Stimulated activated CD8-positive, alpha-beta memory T cell treated with anti-CD3 and anti-CD28 coated beads, Interleukin-4, amount 100 ng/mL, for 24 hours (primary cell): ENCODE measurements at places on chromosomes 16 and 17.
A peak's percentile ranks its signal among the peaks of the same experiment; 100 is the strongest.

GRCh38 chr16:15616012-15616411 lies 26.9 kb downstream of the MARF1 start:
- DNase-seq, result no peak

DNA sequence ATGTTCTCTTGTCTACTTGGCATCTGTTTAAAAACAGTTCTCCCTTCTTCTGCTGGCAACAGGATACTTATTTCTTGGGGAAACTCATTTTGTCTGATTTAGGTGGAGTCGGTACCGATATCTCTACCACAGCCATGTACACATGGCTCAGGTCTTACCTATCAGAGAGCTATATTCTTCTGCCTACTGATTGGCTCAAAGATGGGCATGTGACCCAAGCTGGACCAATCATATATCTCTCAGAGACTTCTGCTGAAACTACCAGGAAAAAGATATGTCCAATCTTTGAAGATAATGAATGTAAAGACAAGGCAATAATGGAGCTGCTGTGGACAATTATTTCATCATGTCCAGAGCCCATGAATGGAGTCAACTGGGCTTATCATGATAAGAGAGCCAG lies 21.6 kb upstream of the SHISA9 start:
- no peak for DNase-seq

- DNase-seq, result no peak
Observed at GRCh38 chr17:79706931-79707850, 23.6 kb upstream of the ENPP7 start.

GRCh38 chr17:38809828-38810227 lies 10.5 kb upstream of the PIP4K2B start:
- DNase-seq, result no peak

DNA sequence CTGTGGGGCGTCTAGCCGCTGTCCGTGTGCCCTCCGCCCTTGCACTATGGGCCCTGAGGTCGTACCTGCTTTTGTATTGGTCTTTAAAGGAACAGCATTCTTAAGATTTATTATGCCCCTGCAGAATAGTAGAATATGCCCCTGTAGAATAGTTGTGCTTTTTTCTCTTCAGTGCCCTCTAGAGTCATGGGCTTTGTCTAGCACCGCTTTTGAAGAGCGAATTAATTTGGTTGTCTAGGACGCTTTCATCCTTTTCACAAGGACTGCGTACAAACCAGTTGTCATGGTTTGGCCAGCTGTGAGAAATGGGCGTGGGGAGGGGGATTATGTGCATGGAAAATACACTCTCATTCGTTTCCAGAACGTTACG lies 621 bp downstream of the CEP95 start:
- peak; percentile 6 for DNase-seq

DNA sequence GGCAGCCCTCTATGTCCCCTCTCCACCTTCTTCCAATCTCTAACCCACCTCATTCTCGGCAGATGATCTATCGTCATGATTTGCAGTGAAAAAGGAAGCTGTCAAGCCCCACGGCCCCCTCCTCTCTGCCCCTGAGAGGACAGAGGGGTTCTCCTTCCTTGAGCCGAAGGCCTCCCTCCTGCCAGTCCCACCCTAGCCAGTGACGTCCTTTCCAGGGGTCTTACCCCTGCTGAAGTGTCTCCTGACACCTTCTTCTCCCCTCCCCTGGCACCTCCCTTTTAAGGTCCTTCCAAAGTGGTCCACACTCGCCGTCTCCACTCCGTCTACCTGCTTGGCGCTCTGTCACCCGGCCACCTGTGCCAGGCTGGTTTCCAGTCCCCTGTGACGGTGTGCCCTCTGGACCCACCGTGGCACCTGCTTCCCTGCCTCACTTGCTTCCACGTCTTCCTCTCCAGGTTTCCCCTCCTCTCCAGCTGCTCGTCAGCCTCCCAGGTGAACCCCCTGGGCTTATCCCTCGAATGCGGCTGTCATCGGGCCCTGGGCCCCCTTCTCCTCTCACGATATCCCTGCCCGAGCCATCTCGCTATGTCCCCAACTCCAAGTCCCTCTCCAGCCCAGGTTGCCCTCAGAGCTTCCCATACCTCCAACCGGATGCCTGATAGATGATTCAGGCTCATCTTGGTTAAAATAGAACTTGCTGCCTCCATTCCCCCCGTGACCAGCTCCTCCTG lies 5.7 kb downstream of the CCDC102A start:
- DNase-seq, result no peak

DNA sequence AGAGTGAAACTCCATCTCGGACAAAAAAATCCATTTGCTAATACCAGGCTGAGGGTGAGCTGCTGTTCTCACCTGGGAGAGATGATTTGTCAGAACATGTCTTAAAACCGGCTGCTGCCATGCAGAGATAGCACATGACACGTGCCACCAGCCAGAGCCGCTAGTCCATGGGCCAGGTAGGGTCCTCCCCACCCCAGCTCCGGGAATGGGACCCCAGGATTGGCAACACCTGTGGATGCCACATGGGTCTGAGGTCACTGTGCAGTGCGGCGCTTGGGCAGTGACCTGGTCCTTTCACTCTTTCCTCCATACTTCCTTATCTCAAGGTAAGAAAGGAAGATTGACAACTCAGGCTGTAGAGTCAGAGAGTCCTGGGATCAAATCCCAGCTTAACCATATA lies 393.3 kb upstream of the TNRC6C start:
- no peak for DNase-seq

DNA sequence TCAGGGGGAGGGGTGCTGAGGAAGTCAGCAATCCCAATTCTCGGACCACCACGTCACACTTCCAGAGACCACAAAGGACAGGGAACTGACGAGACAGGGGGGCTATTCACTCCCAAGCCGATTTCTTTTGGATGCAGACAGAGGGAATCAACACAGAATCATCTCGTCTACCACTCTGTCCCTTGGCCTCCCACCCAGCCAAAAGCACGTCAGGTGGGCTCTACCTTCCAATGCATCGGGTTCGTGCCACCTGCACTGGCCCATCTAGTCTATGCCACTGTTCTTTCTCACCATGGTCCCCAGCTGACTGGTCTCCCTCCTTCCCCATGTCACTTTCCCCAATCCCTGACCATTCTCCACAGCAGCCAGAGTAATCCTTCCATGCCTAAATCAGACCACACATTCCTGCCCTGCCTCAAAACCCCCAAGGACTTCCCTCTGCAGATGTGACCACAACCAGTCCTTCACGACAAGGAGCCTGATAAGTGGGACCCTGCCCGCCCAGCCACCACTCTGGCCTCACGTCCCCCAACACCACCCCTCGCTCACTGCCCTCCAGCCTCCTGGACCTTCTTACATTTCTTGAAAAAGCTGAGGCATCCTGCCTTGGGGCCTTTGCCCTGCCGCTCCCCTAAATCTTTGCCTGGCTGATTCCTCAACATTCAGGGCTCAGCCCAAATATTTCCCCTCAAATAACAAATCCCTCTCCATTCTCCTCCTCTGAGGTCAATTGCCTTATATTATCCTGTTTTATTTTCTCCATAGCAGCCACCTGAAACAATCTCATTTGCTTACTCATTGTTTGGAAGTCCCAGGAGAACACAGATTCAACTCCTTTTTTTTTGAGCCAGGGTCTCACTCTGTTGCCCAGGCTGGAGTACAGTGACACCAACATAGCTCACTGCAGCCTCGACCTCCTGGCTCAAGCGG lies 70.4 kb downstream of the IL21R start:
- DNase-seq, result no peak

DNA sequence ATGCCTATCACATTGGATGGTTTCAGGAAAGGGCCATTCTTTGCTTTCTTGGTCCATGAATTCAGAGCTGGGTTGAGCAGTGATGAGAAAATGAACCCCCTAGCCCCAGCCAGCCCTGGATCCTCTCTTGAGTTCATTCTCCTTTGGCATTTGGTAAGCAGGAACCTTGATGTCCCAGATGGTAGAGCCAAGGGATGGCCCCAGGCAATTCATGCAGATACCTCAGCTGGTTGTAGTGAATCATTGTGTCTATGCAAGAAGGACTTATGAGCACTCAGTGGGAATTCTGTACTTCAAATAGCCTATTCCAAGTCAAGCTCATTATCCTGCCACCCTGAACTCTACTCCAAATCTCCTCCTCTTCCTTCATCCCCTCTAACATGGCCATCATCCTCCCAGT lies 412.7 kb downstream of the UTP18 start:
- DNase-seq, result no peak

DNA sequence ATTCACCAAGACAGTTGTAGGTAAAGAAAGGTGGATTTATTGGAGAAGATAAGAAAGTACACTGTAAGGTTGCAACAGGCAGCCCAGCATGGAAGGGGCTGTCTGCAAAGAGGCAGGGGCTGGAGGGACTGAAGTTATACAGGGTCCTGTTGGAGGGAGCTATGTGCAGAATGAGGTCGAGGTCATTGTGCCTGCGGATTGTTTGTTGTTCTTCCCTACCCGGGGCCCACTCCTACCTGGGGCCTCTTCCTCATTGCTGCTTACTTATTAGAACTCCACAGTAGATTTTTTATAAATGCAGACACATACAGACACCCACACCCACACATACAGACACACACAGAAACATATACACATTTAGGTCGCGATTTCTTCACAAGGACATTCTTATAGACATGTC lies 466.2 kb downstream of the MAF start:
- no peak for DNase-seq

DNA sequence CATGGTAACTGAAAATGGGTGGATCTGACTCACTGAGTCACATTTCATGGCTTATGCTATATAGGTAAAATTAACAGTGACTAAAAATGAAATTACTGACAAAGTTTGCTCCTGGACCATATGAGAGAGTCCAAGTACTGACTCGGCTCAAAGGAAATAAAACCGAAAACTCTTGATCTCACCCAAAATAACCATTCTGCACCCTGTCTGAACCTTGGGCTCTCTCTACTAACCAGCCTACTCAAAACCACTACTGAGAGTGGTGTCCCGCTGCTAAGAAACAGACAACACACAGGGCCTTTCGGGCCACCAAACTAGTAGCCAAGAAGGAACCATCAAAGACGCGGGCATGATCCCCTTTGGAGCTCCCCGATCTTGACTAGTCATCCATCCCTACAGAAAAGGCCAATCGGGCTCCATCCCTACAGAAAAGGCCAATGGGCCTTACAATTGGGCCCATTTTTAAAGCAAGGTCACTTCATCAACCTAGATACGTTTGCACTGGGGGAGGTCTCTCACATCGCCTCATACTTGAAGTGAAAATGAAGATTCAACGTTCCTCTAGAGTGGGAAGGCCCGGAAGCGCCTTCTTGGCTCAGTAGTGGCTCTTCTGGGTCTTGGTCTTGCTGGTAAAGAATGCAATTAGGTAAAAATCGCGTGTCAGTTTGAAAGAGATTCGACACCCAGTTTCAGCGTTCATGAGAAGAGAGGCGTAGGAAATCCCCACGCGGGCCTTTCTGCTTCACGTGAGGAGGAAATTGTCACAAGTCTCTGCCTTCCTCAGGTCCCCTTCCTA lies 720 bp upstream of the ZPBP2 start:
- DNase-seq, result peak; percentile 26

DNA sequence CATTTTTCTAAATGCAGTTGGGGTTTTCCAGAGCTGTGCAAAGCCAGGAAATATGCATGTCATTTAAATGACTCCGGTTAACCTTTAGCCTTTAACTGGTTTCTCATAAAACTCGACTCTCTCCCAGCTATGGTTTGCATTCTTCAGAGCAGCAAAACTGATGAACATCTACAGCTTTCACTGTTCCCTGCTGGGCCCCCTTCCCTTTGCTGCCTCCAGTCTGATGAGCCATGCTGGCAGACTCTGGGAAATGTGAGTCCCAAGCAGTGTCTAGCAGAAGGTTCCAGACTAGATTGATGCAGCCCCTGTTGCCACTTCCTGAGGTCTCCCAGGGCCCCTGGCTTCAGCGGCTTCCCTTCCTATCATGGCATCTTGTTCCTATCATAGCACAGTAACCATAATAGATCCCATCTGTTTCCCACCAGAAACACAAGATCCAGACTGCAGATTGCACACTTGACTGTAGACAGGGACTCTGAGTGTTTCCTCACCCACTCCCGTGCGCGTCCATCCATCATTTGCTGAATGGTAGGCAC lies 135.4 kb downstream of the CLEC16A start:
- DNase-seq, result no peak

GRCh38 chr16:88383401-88384221 lies 852 bp downstream of the ZNF469 start:
- no peak for DNase-seq

- DNase-seq, result no peak
Observed at GRCh38 chr17:5672815-5673430, 88.6 kb upstream of the NLRP1 start.

DNA sequence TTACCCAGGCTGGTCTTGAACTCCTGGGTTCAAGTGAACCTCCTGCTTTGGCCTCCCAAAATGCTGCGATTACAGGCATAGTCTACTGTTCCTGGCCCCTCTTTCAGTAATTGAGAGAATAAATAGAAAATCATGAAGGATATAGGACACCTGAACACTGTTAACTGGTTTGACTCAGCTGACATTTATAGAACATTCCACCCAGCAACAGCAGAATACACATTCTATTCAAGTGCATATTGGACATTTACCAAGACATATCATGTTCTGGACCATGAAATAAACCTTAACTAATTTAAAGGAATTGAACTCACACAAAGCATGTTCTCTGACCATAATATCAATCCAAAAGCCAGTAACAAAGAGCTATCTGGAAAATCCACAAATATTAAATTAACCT lies 19.8 kb upstream of the BAIAP2 start:
- DNase-seq, result no peak

DNA sequence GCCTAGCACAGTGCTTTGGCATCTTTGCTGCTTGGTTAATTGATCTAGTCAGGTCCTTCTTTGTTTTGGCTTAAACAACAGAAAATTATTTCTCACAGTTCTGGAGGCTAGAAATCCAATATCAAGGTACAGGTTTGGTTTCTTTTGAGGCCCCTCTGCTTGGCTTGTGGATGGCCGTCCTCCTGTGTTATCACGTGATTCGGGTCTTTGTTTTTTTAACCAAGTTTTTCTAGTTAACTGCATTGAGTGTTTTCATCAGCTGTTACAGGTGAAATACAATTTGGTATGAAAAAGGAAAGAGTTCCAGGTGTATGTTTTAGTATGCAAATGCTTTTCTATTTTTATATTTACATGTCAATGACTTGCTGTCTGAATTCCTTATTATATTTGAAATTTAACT lies 2.8 kb downstream of the NLK start:
- DNase-seq, result no peak

GRCh38 chr16:63361032-63361624 lies 1324.9 kb upstream of the CDH8 start:
- no peak for DNase-seq
